Suppressor macrophage treated with lipopolysaccharide for 4 hours (primary cell): ENCODE measurements at places on chromosomes 6 and 20.

GRCh38 chr6:28807682-28808280 lies 116.0 kb downstream of the TRIM27 start:
- DNase-seq = peak; percentile 59

DNA sequence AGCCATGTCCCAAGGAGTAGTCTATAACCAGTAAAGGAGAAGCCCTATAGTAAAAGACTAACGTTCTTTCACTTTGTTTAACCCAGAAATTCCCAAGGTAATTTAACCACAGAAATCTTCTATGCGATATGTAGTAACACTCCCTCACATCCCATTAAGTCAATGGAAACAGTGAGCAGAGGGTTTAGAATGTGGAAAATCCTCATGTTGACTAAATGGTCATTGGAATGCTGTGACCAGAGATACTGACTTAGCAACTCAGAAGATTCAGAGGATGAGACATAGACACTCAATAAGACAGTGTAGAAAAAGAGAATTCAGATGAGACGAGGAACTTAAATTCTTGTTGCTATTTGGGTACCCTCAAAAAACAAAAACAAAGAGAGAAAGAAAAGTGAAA lies 562.2 kb upstream of the NOX3 start:
- DNase-seq = no peak

DNA sequence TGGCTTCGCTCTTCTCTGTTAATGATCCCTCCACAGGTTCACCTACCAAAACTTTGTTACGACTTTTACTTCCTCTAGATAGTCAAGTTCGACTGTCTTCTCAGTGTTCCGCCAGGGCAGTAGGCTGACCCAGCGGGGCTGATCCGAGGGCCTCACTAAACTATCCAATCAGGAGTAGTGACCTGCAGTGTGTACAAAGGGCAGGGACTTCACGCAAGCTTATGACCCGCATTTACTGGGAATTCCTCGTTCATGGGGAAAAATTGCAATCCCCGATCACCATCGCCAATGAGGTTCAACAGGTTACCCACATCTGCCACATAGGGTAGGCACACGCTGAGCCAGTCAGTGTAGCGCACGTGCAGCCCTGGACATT lies 771.4 kb upstream of the DEFB115 start:
- no peak for DNase-seq

DNA sequence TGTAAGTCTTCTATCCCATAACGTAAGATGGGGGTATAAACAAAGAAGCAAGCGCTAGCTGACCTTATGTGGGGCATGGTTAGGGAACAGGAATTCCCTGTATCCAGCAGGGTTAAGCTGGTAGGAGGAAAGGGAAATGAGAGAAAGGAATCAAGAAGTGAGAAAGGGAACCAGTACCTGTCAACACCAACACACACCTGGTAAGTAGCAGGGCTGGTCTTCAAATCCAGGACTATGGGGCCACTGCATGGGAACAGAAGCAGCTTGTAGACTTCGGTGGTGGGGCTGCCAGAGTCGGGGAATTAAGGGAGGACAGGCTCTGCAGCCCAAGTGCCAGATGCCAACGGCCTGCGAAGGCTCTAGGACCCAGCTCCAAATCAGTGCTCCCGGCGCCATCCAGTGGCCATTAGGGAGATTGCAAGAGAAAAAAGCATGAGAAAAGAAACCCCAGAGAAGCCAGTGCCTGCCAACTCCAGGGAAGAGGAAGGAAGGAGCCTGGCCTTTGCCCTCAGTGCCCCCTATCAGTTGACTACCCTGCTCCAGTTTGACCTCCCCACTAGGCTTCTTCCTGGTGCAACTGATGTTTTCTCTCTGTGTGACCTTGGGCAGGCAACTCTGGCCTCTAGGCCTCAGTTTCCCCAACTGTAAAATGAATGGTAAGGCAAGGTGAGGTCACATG lies 15.8 kb upstream of the RBPJL start:
- DNase-seq = peak; percentile 87

- DNase-seq = peak; percentile 59
Measured at GRCh38 chr6:161111261-161111660, 119.7 kb downstream of the MAP3K4 start.

DNA sequence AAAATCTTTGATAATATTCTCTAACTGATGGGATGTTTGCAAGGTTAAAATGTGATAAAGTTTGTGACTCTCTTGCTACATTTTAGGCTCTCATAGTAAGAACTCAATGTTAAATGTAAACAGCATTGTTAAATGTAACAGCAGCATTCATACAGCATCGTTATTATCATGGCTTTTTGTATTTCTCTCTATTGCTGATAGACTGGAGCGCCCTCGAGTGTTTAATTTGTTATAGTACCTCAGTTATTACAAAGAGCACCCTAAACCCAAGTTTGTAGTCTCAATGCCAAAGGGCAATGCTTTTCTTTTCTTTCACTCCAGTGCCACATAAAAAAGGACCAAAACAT lies 14.9 kb upstream of the TTPAL start:
- peak; percentile 55 for DNase-seq
